SK-N-SH treated with all-trans-retinoic acid at 6 μM for 48 hours (cell line): ENCODE measurements at places on chromosomes 5 and 9.
A peak's percentile ranks its signal among the peaks of the same experiment; 100 is the strongest.

- ATAC-seq, result no peak
Measured at GRCh38 chr9:94642501-94642900, 3.2 kb upstream of the FBP1 start.

- no peak for ATAC-seq
Measured at GRCh38 chr9:76638001-76638400, 126.2 kb upstream of the PCA3 start.

- ATAC-seq, result no peak
Measured at GRCh38 chr5:9720361-9720760, 90.2 kb upstream of the TAS2R1 start.

DNA sequence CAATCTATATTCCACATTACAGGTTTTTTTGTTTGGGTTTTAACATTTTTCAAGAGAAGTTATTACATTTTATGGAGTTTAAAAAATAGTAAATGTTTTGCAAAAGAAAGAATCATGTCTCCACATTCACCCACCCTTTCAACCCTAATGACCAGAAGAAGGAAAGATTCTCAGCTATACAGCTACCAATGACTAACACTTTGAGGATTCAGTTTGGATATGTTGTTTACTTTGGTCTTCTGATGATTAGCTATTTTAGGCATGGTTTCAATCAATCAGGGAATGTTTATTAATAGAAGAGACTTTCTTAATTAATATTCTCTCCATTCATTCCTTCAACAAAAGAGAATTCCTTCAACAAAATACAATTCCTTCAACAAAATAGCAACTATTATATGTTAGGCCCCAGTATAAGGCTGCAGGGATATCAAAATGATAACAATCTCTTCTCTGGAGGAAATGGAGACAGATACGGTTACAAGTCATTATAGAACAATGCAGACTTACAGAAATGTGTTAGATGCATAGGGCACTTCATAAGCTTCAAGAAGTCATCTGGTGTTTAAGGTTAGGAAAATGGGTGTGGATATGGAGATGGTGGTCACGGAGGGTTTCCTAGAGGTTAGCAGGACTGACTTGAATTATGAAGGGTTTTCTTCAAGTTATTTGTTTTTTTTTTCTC, 9.3 kb upstream of the NR3C1 start:
- no peak for ATAC-seq

DNA sequence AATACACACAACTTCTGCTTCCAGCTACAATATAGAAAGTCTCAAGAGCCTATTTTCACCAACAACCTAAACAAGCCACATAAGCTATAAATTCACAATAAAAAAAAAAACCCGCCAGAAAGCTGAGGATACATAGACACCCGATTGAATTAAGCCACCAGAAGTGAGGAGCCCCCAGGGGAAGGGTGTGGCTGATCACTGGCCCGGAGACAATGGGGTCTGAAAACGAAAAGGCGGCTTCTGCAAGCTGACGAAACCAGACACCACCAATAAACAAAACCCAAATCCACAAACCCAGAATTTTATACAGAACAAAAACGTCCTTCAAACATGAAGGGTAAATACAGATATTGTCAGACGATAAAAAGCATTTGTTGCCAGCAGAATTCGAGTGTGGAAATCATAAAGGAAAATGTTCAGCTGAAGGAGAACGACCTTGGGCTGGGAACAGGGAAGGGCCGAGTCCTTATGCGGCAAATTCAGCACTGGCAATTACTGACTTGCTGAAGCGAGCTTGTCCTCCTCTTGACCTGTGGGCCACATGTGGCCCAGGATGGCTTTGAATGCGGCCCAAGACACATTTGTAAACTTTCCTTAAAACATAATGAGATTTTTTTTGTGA, 39.6 kb upstream of the CEP72 start:
- no peak for ATAC-seq

- no peak for ATAC-seq
Measured at GRCh38 chr5:11496137-11496719, 408.0 kb downstream of the CTNND2 start.

- no peak for ATAC-seq
Measured at GRCh38 chr9:83032065-83032625, 30.8 kb downstream of the RASEF start.

- ATAC-seq, result no peak
Measured at GRCh38 chr5:95471487-95471886, 80.3 kb downstream of the FAM81B start.

DNA sequence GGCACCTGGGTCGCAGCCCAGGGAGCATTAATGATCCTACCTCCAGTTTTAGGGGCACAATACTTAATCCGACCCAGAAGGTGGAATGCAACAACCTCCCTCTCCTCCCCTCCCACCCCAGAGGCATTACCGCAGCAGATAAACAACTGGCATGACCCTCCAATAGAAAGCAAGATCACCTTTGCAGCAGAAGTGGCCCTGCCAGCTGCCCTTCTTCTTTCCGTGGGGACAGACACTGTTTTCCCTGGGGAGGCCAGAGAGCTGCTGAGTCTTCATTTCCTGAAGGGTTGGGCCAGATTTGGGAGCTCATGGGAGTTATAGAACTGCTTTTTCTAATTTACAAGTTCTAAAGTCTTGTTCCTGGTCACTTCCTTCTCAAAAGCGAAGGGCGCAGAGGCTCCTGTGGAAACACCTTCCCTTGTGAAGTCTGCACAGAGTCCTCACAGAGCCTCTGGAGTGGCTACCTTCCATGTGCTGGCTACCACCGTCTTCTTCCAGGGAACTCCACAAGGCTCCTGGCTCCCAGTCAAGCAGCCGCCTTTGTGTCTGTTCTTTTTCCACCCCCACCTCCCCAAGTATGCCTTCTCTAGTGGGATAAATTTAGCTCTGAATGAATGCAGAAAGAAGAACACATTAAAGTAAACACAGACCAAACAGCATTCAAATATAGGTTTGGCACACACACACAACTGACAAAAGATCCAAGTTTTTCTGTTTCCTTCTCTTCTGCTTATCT, 8.0 kb upstream of the PALM2AKAP2 start:
- ATAC-seq, result peak; percentile 72

DNA sequence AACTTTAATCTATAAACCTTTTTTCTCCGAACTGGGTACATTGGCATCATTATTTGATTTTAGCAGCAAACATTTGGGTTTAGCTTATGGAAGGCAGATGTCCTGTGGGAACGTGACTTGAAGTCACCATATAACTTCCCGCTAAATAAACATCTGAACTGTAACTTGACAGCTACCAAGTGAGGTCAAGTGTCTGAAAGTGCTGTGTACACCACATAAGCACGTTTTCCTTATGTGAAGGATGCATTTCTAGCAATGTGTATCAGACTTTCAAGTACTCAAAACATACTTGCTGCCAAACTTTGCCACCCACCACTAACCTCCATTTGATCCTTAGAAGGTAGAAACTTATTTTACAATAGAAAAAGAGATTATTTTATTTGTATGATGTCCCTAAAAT, 35.7 kb downstream of the SLC1A3 start:
- no peak for ATAC-seq

DNA sequence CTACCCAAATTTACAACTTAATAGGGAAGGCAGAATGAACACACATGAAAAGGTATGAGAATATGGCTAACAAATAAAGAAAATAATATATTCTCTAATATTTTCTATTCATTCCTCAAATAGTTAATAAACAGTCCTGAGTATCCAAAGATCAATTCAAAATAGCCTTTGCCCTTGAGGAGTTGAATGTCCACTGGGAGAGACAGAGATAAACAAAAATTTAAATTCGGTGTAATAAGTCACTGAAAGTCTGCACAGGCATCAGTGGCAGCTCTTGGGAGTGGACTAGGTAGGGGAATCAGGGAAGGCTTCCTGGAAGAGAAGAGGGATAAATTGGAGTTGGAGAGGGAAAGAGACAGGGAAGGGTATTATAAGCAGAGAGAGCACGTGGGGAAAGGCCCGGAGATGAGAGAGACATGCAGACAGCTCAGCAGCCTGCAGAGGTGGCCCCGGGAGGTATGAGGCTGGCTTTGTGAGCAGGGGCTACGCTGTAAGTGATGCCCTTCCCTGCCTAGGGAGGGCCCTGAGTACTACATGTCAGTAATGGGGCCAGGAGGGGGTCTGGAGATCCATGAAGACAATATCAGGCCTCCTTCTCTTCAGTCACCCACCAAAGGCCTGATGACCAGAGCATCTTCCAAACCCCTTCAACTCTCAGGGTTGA, 137.1 kb downstream of the PDE8B start:
- ATAC-seq, result no peak

DNA sequence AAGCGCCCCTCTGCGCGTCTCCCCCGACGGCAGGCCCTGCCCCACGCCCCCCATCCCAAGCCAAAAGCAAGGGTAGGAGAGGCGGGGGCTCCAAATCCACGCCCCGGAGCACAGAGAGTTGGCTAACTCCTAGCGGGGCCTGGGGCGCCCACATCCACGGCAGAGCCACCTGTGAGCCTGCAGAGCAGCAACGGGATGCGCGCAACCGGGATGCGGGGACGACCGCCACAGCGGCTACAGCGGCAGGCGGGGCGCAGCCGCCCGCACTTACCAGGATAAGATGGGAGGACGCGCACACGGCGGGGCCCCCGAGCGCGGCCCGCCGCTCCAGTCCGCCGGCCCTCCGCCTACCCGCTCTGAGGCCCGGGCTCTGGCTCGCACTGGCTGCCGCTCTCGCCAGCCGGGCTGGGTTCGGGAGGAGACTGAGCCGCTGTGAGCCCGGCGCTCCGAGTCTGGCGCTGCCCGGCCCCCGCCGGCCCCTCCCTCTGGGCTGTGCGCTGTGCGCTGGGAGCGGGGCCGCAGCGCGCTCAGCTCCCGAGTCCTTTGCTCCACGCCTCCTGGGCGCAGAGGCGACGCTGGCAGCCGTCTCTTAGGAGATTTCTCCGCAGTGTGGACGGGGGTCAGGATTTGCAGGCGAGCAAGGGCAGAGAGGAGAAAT, at the start of gene SLC24A2:
TSS of gene SLC24A2 (minus strand) at position 424 of the 658 bp plus-strand sequence.
- ATAC-seq, result no peak; the same call in 2 of the 3 replicates

- no peak for ATAC-seq
Measured at GRCh38 chr9:90175257-90175656, 467.4 kb downstream of the DIRAS2 start.

DNA sequence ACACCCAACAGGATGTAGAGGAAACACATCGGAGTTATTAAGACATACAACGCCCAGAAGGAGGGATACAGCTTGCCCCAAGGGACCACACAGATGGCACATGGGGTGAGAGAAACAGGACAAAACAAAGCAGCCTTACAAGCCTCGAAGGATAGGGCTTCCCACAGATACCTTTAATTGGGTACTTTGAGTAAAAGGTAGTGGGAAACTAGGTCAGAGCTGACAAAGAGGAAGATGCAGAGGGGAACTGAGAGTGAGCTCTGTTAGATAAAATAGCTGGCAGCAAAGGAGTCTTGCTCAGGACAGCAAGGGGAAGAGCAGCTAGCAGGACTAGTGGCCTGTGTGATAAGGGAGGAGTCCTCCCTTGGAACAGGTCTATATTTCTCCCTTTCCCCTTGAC, 48.2 kb downstream of the OTP start:
- ATAC-seq, result no peak

DNA sequence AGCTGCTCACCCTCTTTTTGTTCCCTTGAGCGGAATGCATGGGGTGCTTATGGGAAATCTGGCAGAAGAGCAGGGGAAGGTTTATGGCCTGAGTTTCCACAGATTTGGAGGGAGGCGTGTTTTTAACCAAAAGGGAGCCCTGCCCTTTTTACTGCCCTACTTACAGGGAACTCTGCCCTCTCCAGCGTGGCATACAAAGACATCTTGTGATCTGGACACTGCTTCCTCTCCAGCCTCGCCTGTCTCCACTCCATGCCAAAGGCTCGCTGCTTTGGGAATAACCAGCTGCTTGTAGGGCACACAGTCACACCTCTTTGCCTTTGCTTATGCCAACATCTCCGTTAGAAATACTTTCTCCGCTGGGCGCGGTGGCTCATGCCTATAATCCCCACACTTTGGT, 314.2 kb downstream of the ARHGAP26 start:
- no peak for ATAC-seq

DNA sequence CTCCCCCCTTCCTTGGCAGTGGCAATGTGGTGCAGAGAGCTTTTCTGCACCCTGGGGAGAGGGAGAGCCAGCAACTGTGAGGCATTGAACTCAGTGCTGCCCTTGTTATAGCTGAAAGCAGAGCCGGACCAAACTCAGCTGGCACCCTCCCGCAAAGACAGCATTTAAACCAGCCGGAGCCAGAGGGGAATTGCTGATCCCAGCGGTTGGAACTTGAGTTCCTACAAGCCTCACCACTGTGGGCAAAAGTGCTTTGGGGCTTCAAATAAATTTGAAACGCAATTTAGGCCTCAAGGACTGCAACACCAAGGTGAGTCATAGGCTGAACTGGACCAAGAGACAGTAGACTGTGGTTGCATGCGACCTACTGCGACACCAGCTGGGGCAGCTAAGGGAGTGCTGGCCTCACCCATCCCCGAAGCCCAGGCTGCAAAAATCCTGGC, 207.6 kb upstream of the CDKN2B start:
- ATAC-seq, result no peak

DNA sequence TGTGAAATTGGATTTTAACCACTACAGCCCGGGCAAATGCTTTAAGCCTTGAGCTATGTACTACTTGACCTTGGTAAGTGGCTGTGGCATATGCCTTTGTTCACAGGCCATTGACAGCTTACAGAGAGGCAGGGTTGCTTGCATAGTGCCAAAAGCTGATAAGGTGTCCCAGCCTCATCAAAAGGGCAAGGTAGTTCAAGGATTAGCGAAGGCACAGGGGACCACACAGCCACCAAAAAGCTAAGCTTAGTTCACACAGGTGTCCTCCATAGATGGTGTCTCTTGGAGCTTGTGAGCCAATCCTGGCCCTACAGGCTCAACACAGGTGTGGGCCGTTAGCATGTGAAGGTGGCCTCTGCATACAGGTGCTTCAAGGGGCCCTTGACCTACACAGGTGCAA, 86.8 kb downstream of the ZNF622 start:
- no peak for ATAC-seq

DNA sequence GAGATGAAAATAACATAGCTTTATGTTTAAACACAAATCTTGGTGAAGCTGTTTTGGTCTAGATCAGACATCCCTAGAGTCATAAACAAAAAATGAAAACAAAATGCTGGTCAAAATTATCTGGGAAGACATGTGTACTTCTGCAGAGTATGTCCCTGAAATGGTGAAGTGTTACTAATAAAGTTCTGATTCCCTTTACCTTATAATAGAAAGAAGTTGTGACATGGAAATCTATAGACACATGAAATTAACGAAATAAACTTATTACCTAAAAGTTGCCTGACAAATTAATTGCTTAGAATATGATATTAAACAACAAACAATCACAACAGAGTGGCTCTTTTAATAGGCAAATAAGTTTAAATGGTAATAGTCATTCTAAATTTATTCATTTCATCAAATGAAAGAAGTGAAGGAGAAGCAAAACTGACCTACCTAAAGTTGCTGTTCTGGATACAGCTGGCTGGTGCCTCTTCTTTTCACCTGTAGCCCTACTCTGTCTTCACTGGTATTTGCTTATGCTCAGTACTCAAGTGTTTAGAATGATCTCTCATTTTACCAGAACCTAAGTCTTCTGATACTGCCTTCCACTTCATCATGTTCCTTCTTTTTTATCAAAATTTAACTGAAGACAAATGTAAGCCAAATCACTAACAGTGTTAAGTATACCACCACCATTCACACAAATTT, 38.8 kb downstream of the FNIP1 start:
- ATAC-seq, result no peak
